ENCODE measurements at places on chromosomes 1 and 21. TPM values are rescaled to one million over a fixed set of nuclear protein-coding genes. Genes with fewer than 3 reads are reported as not detected.

Gene NPHS2
- total RNA-seq, result not detected

Gene IGSF5
- not detected for total RNA-seq

Gene PROK1
- total RNA-seq, result not detected

Gene UMODL1
- total RNA-seq, result not detected

Gene IFI6
- total RNA-seq, result 21.8 TPM

Gene OR2L2
- total RNA-seq, result not detected

Gene OR2AJ1
- total RNA-seq, result not detected

Gene CTPS1
- 16.8 TPM for total RNA-seq

Gene RBM15
- total RNA-seq, result 26.2 TPM

Gene NGF
- 0.26 TPM for total RNA-seq

Gene ATP6V1G3
- total RNA-seq, result 0.25 TPM

Gene KCNE1
- total RNA-seq, result under 0.01 TPM

Gene ASTN1
- total RNA-seq, result not detected

Gene NID1
- 328 TPM for total RNA-seq

Gene HTR6
- 0.13 TPM for total RNA-seq

Gene OR2G6
- total RNA-seq, result not detected

Gene SLC44A5
- total RNA-seq, result 1.0 TPM

Gene CRB1
- total RNA-seq, result under 0.01 TPM

Gene COL16A1
- total RNA-seq, result 0.51 TPM

Gene DNAJC8
- 41.7 TPM for total RNA-seq

Gene SGIP1
- 45.4 TPM for total RNA-seq

Gene TMEM240
- total RNA-seq, result 1.4 TPM

Gene AGT
- not detected for total RNA-seq

Gene GJA4
- 70.5 TPM for total RNA-seq

Gene TENT5C
- 1.9 TPM for total RNA-seq

Gene NPPB
- total RNA-seq, result not detected

Gene DEPDC1
- 4.6 TPM for total RNA-seq

Gene ADGRL2
- 36.8 TPM for total RNA-seq

Gene PPFIA4
- 0.13 TPM for total RNA-seq

Gene OR2T33
- total RNA-seq, result not detected

Data from dermis microvascular lymphatic vessel endothelial cell (primary cell).